Dermis blood vessel endothelial cell (primary cell): ENCODE measurements at places on chromosomes 13 and 19.

GRCh38 chr13:66864627-66865026 lies 365.5 kb downstream of the PCDH9 start:
- peak; percentile 1 for DNase-seq

DNA sequence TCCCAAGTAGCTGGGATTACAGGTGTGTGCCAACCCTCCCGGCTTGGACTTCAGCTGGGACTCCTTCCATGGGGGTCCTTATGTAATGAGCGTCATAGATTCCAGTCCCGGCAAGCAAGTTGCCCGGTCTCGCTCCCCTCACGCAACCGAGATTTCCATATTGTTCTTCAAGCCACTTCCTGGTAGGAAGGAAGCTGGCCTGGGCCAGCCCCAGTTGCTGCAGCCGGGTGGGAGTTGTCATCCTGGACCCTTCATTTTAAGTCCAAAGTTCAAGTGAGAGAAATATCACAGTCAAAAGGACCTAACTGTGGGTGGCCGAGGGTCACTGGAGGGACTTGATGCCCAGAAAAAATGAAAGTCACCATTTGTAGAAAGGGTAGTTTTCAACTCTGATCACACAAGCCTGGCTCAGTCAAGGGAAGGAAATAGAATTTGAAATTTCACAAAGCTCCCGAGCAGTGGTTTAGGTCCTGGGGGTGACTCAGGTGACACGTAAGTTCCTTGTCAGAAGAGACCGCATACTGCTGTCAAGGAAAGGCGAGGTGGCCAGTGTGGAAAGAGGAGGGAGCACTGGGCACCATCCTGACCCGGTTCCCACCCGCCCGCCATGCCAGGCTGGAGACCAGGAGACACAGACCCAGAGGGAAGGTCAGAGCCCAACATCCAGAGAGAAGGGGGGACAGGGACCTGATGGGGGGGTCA lies 5.3 kb downstream of the FGF21 start:
- peak; percentile 71 for DNase-seq

- peak; percentile 86 for DNase-seq
These were observed 485.5 kb downstream of the DIAPH3 start for GRCh38 chr13:59677966-59678814.

DNA sequence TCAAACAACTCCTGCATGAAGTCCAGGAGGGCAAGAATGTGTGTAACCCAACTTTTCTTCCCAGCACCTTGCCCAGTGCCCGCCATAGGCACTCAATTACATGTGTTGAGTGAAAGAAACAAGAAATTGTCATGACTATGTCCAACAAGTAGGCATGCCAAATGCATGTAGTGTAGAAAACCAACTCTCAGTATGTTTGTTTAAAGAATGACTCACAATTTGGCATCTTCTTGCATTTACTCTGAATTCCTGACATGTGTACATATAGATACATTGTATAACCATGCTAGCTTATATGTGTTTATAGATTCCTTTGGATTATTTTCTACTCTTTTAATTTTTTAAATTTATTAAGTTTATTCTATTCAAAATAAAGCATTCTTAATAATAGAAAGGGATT lies 305.0 kb downstream of the EFNB2 start:
- DNase-seq: no peak
